ENCODE measurements at places on chromosomes 6 and 20. TPM values are rescaled to one million over a fixed set of nuclear protein-coding genes. Genes with fewer than 3 reads are reported as not detected.

GRCh38 chr20:4025679-4026078 lies 10.3 kb upstream of the RNF24 start:
- H3K4me1 ChIP-seq, result peaks cover 6% of the 10 kb centered on the region
- no peak overlapping the region for H3K27ac ChIP-seq
- no peak for DNase-seq

SENP6 gene
- 107 TPM for total RNA-seq

PPP2R5D gene
- 25.8 TPM for total RNA-seq

GRCh38 chr6:6402591-6402990 lies 82.1 kb upstream of the F13A1 start:
- no peaks in the 10 kb centered on the region for H3K36me3 ChIP-seq
- H3K4me1 ChIP-seq, result peaks cover 27% of the 10 kb centered on the region
- H3K27me3 ChIP-seq, result no peaks in the 10 kb centered on the region
- no peak overlapping the region for H3K4me3 ChIP-seq
- no peak for DNase-seq

GSTA3 gene
- not detected for total RNA-seq

ECT2L gene
- 0.30 TPM for total RNA-seq
